ENCODE measurements at places on chromosomes 2 and 18.

DNA sequence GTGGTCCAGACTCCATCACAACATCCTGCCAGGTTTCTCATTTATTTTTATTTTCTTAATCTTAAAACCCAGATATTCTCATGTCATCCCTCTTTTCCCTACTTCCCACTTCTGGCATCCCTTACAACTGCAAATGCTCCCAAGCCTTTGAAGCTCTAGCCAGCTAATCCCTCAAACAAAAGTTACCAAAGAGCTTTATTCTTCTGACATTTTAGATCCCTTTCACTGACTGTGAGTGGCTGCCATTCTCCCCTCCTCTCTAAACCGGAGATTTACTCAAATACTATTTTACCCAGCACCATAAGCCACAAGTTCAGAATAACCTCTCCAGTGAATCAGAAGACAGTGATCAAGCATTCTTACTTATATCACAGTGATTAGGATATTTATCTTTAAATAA is 569.0 kb upstream of the SYT4 start:
- no peak for DNase-seq

DNA sequence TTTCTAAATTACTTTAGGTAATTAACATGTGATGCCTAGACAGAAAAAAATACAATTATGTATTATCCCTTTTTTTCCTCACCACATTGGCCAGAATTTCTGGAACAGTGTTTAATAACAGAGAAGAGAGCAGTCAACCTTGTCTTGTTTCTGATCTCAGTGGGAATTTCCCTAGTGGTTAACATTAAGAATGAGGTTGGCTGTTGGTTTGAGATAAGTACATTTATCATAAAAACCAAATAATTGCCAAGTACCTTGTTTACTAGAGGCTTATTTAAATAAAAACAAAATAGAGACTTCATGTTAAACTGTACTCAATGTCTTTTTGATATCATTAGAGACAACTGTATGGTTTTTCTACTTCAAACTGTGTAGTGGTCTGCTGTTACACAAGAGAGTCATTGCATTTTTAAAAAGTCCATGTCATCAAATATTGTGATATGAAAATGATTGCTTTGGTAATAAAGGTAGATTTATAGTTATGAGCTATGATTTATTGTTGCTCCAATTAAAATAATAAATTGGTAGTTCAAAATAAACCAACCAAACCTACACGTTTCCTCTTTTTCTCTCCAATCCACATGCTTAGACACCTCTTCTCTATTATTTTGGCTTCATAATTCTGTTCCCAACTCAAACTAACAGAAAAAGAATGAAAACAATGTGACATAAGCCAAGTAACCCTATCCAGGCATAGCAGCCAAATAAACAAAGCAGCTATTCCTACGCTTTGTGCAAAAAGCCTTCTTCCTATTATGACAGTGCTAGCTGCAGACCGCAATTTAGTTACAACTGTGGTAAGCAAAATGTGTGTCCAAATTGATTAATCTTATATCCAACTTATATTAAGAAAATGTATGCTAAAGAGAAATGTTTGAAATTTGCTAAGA is 20.9 kb upstream of the TANK start:
- no peak for DNase-seq

- DNase-seq: no peak
These were observed 391.1 kb downstream of the ALK start for GRCh38 chr2:29530281-29530680.

DNA sequence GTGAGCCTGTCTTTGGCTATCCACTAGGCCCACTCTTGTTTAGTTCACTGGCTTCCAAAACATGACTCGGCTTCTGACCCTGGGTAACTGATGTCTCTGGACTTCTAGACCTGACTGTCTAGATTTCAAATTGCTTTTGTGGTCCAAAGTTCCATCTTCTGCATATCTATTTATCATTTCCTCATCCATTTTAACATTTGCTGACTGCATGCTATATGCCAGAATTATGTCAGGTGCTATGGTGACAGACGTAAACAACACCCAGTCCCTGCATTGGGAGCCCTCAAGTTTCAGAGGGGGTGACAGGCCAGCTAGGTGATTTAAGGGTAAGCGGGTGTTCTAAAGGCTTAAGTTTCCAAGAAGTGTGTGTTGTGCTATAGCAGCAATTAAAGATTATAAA is 140.9 kb downstream of the PIEZO2 start:
- DNase-seq: no peak

DNA sequence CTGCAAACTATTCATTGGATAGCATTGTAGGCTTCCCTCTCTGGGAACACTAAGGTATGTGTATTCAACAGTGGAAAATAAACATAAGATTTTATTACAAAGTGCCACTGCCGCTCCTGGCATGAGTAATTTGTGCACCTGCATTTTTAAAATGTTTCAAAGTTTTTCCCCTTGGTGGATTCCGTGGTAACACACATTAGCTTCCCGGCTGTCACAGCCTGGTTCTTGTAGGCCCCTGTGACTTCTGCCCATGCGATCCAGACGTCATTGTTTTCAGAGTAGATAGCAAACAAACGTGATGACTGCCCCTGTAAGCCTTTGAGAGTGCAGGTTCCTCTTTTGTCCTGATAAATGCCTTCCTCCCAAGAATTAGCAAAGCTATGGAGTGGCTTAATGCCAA is 421.0 kb downstream of the ZNF521 start:
- no peak for DNase-seq

DNA sequence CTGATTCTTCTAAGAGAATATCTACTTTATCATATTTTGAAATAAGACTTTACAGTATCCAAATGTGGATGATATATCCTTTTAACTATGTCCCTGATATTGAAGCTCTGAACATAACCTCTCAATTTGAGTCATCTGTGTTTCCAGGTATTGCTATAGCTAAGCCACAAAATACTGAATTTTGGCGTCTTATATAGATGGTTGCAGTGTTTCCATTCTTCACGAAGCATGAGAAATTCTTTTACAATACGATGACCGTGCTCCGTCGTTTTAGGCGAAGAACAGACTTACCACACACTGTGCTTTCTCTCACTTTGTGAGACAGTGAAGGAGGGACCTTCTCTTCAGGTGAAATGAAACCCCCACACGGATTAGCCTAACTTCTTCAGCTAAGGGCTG is 45.3 kb downstream of the LRRFIP1 start:
- DNase-seq: no peak

- DNase-seq: no peak
These were observed 432.7 kb upstream of the RAB12 start for GRCh38 chr18:8176554-8176953.

DNA sequence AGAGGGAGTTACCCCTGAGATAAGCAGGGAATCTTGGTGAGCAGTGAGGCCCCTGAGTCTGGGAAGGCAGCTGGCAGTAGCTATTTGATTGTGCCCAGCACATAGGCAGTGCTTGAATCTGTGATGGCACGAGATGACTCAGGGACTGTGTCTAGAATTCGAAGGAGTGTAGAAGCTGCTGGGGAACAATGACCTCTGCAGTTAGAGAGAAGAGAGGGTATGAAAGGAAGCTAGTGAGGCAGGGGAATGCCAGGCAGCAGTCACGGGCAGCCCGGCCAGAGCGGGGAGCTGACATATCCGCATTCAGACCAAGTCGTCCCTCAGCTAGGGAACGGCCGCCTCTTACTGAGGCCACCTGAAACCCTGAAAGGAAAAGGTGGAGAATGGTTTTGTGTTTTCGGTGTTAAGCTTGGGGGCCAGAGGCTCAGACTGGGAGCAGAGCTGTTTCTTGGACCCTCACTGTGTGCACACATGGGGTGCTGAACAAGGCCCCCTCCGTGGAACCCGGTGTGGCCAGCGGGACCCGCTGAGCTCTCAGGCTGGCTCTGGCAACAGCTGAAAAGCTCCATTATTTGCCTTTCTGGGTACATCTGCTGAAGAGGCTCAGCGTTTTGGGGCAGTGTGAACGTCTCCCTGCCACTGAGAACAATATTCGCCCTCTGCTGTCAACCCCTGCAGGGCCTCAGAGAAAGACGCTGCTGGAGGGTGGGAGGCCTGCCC is 32.9 kb downstream of the ARHGEF4 start:
- DNase-seq: no peak

DNA sequence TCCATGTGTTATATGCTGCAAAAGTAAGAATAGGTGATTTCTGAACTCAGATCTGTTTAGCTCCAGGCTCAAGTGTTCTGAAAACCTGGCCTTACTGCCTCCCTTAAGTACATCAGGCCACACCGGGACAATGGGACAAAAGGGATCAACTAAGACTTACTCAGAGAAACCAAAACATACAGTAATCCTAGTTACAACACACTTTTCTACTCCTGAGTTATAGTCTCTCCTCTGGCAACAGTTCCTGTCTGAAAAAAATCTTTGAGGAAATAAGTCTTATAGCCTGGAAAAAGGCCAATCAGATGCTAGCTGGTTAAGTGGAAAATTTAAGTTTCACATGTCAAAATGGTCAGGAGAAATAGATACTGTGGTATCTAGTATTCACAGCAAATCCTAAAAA is 5.6 kb downstream of the METTL5 start:
- no peak for DNase-seq

DNA sequence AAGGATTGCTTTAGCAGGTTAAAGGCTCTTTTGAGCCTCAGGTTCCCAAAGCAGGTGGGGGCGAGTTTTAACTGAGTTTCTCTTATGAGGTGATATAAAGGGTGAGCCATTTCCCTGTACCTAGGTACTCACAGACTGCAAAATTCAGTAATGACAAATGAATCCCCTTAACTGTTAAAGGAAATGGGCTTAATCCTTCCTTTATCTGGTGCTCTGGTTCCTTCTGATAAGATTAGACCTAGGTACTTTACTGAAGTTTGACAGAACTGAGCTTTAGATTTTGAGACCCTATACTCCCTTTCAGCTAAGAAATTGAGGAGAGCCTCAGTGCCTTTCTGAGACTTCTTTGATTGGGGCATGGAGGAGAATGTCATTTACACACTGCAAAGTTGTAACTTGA is 42.6 kb downstream of the STK17B start:
- no peak for DNase-seq

DNA sequence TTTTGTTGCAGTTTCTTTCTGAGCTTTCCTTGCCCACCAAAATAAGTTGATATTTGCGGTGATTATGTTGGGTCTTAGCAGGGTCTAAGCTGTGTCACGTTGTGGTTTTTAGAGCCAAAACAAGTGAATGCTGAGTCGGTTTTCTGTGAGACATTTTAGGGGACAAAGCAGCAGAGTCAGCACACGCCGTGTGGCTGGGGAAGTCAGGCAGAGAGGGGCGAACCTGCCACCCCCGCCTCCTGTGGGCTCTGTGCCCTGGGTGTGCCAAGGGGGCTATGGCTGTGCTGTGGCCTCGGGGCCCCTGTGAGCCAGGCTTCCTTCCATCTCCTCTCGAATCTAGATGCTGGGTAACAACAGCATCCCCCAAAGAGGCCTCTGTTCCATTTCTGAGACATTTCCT is 30.8 kb upstream of the TMEM87B start:
- DNase-seq: no peak

DNA sequence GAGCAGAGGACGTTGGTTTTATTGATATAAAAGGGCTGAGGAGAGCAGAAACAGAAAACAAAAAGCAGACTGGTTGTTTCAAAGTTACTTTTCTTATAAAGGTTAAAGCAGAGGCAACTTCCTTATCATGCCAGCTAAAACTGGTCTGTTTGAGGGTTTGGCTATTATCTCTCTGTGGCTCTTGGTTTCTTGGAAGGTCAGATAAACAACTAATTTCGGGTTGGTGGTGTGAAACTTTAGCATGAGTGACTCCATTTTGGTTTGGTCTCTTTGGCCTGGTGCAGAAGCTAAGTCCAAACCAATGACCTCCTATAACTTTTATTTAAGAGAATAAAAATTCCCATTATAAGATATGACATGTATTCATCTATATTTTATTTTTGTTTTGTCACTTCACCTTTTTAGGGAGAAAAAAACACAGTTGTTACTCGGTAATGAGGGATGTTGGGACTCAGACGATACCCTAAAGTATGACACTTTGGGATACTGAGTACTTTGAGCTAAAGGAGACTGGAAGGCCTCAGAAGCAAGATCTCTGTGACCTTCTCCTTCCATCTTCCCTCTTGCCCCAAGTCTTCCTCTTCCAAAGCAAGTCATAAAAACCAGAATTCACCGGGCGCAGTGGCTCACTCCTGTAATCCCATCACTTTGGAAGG is 23.3 kb downstream of the TNFAIP6 start:
- DNase-seq: no peak

DNA sequence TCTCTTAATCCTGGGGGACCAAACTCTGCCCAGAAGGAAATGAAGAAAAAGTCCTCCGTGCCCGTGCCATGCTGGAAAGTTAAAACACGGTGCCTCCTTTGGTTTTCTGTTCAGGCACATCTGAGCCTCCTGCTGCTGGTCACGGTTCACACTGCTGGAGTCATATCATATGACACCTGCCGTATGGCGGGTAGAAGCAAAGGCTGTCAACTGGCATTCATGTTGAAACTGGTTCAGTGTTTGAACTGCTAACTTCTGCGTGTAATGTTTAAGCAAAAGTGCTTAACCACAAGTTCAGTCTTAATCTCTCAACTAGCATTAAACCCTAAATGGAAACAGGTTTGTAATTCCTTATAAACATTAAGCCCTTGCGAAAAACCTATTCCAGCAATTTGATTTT is 3.1 kb downstream of the STK39 start:
- no peak for DNase-seq

DNA sequence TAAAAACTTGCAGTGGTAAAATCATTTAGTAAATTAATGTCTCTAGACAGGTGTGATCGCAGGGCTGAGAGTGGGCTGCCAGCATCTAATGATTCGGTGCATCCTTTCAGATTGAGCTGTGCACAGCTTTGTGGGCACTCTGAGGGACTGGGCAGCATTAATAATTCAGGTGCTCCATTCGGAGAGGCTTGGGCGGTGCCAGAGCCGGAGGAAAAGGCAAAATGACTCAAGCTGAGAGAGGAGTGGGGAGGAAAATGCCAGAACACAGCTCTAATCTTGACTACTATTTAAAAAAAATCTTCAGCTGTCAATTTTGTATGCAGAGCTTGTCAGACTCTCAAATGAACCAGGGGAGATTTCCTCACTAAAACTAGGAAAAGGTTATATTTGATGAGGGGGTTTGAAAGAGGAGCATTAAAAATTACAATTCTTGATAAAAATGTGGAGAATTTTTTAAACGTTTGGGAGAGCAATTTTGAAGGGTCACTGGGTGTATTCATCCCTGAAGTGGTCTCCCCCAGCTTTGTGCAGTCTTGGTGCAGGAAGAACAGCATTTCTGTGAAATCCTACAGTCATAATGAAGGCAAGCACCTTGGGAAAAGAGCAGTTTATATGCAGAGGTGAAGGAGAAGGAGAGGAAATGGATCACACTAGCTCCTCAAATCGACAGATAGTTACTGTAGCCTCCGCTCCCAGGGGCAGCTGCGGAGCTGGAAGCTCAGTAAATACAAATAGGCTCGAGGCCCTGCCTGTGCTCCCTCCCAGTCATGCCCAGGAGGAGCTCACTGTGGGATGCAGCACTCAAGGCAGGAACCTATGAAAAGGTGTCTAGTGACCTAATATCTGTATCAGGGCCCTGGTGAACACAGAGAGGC is 535.4 kb upstream of the RAB6C start:
- DNase-seq: no peak

GRCh38 chr2:14535156-14535555 is 97.4 kb upstream of the LRATD1 start:
- DNase-seq: no peak

GRCh38 chr18:63834471-63835113 is 52.9 kb upstream of the SERPINB2 start:
- no peak for DNase-seq

Measured in HuH-7.5 (cell line).